Myocyte (in vitro differentiated cells): ENCODE measurements at places on chromosomes 6 and 20.

DNA sequence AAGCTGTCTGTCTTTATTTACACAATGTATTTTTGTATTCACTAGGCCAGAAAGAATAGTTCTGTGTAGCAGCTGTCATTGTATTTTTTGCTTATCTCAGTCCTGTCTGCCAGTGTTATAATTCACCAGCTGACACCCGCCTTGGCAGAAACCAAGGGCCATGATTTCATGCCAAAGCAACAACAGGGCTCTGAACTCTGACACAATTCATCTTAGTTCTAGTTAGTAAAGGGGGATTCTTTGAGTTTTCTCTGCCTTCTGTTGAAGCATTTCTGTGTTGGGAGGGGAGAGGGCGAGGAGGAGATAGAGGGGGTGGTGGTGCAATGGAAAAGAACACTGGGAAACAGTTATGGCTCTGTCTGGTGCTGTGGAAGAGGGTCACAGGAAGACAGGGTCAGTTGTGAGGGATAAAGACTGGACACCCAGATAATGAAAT, 684.6 kb upstream of the MARCKS start:
- peak; percentile 87 for DNase-seq

- DNase-seq: no peak
Measured at GRCh38 chr20:17960927-17961586, 7.5 kb downstream of the SNX5 start.

DNA sequence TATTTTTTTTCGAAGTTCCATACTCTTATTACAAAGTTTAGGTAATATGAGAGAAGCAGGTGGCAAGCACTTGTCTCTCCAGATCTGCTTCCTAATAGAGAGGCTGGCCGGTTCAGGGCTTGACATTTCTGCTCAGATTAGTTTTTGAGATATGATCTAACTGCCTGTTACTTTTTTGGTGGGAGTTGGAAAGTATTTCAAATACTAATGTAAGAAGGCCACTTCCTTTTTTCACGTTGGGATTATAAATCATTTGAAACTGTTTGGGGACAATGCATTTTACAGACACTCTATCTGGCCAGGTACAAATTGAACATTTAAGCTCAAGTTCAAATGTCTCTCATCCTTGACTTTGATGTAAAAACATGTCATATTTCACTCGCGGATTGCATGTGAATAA, 222.1 kb upstream of the SULF2 start:
- no peak for DNase-seq

GRCh38 chr20:53794529-53795115, 201.0 kb upstream of the ZNF217 start:
- DNase-seq: no peak

GRCh38 chr6:15406452-15406851, 160.6 kb downstream of the JARID2 start:
- DNase-seq: no peak
